ENCODE measurements at places on chromosomes 1 and 21.
A peak's percentile ranks its signal among the peaks of the same experiment; 100 is the strongest.

GRCh38 chr1:43418858-43419257 is 29.2 kb downstream of the SZT2 start:
- DNase-seq, result no peak

DNA sequence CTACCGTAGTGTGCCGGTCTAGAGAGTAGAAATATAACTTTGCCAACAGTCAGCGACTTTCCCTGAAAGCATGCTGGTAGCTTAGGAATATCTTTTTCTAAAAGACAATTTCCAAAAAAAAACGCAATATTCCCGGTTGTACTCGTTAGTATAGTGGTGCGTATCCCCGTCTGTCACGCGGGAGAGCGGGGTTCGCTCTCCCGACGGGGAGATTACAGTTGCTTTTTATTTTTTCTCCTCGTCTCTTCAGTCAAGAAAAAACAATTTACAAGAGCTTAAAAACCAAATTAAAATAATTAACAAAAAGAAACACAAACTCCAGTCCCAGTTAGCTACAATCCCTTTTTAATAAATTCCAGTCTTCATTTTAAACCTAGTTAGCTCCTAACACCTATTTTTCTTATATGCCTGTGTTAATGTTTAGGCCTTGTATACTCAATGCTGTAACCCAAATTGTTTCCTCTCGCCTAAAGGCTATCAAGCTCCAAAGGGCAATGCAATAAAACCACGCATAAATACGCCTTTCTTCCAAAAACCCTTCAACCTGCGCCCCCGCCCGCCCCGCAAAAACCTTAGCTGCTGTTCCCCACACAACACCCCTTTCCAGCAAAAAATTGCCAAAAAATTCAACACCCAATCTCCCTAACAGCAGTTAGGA is 7.8 kb downstream of the HSPA6 start:
- no peak for DNase-seq

GRCh38 chr1:85048296-85049064 is at the start of gene MCOLN3:
MCOLN3 (minus strand) TSS chr1:85048500; CDS start chr1:85045360, 3,140 bp downstream.
- peak; percentile 12 for DNase-seq

- DNase-seq, result no peak
Measured at GRCh38 chr1:169731446-169731845, 2.4 kb downstream of the SELE start.

- no peak for DNase-seq
Measured at GRCh38 chr1:223338811-223339746, 24.9 kb downstream of the SUSD4 start.

- no peak for DNase-seq
Measured at GRCh38 chr1:19351873-19352272, 39.7 kb downstream of the SLC66A1 start.

GRCh38 chr1:116873680-116874271 is 35.9 kb upstream of the PTGFRN start:
- no peak for DNase-seq

Data from cortex of kidney (tissue), 1 donor.